Cardiac muscle cell (in vitro differentiated cells and primary cell): ENCODE measurements at places on chromosomes 13 and 19. TPM values are rescaled to one million over a fixed set of nuclear protein-coding genes. Genes with fewer than 3 reads are reported as not detected.

- no peaks in the 10 kb centered on the region for H3K27me3 ChIP-seq
- no peak overlapping the region for H3K4me3 ChIP-seq
- H3K4me1 ChIP-seq = no peaks in the 10 kb centered on the region
- no peak for DNase-seq
- peaks cover 17% of the 10 kb centered on the region for H3K36me3 ChIP-seq
Observed at GRCh38 chr19:5262721-5263120, 77.9 kb downstream of the PTPRS start.

DNA sequence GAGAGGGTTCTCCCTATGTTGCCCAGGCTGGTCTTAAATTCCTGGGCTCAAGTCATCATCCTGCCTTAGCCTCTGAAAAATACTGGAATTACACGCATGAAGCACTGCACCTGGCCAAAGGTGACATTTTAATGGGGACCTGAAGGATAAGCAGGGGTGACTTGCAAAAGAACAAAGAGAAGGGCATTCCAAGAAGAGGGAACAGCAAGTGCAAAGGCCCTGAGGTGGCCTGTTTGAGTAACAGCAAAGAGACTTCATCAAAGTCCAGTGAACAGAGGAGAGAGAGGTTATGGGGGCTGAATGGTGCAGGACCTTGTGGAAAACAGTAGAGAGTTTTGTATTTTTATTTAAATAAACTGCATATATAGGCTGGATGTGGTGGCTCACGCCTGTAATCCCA, 4.1 kb downstream of the CA11 start:
- H3K27me3 ChIP-seq = no peaks in the 10 kb centered on the region
- H3K4me1 ChIP-seq = peaks cover 4% of the 10 kb centered on the region
- H3K36me3 ChIP-seq = no peaks in the 10 kb centered on the region
- H3K4me3 ChIP-seq = no peak overlapping the region

DNA sequence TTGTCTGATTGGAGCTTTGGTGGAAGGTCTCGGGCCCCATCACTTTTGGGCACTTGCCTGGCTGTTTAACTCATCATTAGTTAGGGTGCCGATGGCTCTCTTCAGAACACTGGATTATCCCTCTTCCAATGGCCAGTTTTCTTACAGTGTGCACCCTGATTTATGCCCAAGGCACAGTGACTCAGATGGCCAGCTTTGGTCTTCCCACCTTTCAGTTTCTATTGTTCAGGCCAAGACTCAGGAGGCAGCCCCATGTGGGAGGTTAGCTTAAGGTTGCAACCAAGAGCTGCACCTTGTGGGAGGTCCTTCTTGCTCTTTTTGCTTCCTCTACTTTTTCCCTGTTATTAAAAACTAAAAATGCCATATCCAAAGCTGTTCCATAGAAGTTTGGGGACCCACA, 121.0 kb upstream of the ZNF91 start:
- no peak overlapping the region for H3K4me3 ChIP-seq
- no peak for DNase-seq
- H3K36me3 ChIP-seq = no peaks in the 10 kb centered on the region

PDE4C gene
- 1.1 TPM in 2 replicates for polyA plus RNA-seq

SYCN gene
- polyA plus RNA-seq = not detected in 2 replicates

MEIOSIN gene
- 0.07 and 0.18 TPM in 2 replicates for polyA plus RNA-seq

FCER2 gene
- 0.39 TPM in 1 of 2 replicates, not detected in the other for polyA plus RNA-seq

NBEA gene
- 4.6 and 6.8 TPM in 2 replicates for polyA plus RNA-seq

APOE gene
- 517 and 749 TPM in 2 replicates for polyA plus RNA-seq

GRCh38 chr13:41651413-41652058, 194.2 kb downstream of the RGCC start:
- no peak overlapping the region for H3K4me3 ChIP-seq
- H3K4me1 ChIP-seq = no peaks in the 10 kb centered on the region
- no peaks in the 10 kb centered on the region for H3K27me3 ChIP-seq
- H3K27ac ChIP-seq = no peak overlapping the region

GRCh38 chr19:34502582-34503411, 21.2 kb downstream of the WTIP start:
- no peaks in the 10 kb centered on the region for H3K4me1 ChIP-seq
- no peaks in the 10 kb centered on the region for H3K27me3 ChIP-seq
- no peaks in the 10 kb centered on the region for H3K36me3 ChIP-seq
- H3K27ac ChIP-seq = no peak overlapping the region
- DNase-seq = no peak

GRCh38 chr19:38512277-38512676, 78.8 kb downstream of the RYR1 start:
- no peak overlapping the region for H3K27ac ChIP-seq
- no peak overlapping the region for H3K4me3 ChIP-seq
- no peaks in the 10 kb centered on the region for H3K4me1 ChIP-seq
- no peaks in the 10 kb centered on the region for H3K36me3 ChIP-seq
- DNase-seq = no peak

IL12RB1 gene
- polyA plus RNA-seq = not detected in 2 replicates

C19orf81 gene
- polyA plus RNA-seq = 42.2 and 67.4 TPM in 2 replicates

GRCh38 chr19:35039881-35040825, 1.4 kb upstream of the HPN start:
- peaks cover 20% of the 10 kb centered on the region for H3K4me1 ChIP-seq
- H3K27me3 ChIP-seq = no peaks in the 10 kb centered on the region

FARSA gene
- polyA plus RNA-seq = 121 and 133 TPM in 2 replicates

GRCh38 chr19:38690832-38691231, 43.4 kb downstream of the ACTN4 start:
- DNase-seq = no peak
- H3K27me3 ChIP-seq = no peaks in the 10 kb centered on the region
- H3K4me1 ChIP-seq = peaks cover 26% of the 10 kb centered on the region
- no peak overlapping the region for H3K27ac ChIP-seq

NUMBL gene
- 12.6 and 13.8 TPM in 2 replicates for polyA plus RNA-seq

- no peaks in the 10 kb centered on the region for H3K27me3 ChIP-seq
- no peak for DNase-seq
- no peak overlapping the region for H3K27ac ChIP-seq
- H3K36me3 ChIP-seq = no peaks in the 10 kb centered on the region
- H3K4me3 ChIP-seq = no peak overlapping the region
Observed at GRCh38 chr13:94182185-94182761, 297.2 kb downstream of the DCT start.

DNA sequence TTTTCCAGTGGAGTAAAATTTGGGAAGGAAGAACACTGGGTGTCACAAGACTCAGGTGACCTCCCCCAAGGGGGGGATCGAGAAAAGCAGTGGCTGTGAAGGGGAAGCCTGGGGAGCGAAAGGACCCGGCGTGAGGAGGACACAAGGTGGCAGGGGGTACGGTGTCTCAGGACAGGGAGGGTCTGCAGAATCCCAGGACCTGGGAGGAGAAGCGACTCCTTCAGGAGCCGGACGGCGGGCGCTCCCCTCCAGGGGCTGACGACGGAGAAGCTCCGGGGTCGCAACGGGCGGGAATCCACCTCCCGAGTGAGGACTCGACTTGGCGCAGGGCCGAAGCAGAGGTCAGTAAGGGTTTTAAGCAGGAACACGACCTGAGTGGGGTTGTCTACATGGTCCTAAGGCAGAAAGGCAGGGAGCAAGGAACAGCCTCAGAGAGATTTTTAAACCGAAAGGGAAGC, 529 bp downstream of the ZNF836 start:
- DNase-seq = peak; percentile 39
- no peaks in the 10 kb centered on the region for H3K27me3 ChIP-seq
- H3K4me3 ChIP-seq = peak overlapping the region; percentile 60
- H3K36me3 ChIP-seq = peaks cover 4% of the 10 kb centered on the region
- no peak overlapping the region for H3K27ac ChIP-seq
- no peaks in the 10 kb centered on the region for H3K4me1 ChIP-seq

SYMPK gene
- polyA plus RNA-seq = 66.6 and 76.4 TPM in 2 replicates

AKAP8 gene
- 17.8 and 24.1 TPM in 2 replicates for polyA plus RNA-seq

GRCh38 chr19:47376589-47377144, 27.6 kb downstream of the DHX34 start:
- no peak overlapping the region for H3K27ac ChIP-seq
- no peaks in the 10 kb centered on the region for H3K4me1 ChIP-seq
- no peaks in the 10 kb centered on the region for H3K27me3 ChIP-seq
- no peak for DNase-seq

DNA sequence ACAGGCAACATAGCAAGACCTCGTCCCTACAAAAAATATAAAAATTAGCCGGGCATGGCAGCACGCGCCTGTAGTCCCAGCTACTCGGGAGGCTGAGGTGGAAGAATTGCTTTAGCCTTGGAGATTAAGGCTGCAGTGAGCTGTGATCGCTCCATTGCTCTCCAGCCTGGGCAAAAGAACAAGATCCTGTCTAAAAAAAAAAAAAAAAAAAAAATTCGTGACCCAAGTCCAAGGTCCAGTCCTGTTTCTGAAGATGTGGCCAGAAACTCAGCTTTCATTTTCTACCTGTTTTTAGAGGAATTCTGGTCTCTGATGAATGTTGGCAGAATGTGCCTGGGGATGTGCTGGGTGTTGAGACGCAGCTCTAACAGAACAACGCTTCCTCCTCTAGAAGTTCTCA, 1.9 kb upstream of the PGPEP1 start:
- H3K27ac ChIP-seq = peak overlapping the region; percentile 83
- no peak overlapping the region for H3K4me3 ChIP-seq
- H3K36me3 ChIP-seq = no peaks in the 10 kb centered on the region
- H3K4me1 ChIP-seq = peaks cover 3% of the 10 kb centered on the region
- no peak for DNase-seq
- no peaks in the 10 kb centered on the region for H3K27me3 ChIP-seq

MYO16 gene
- polyA plus RNA-seq = 0.02 and 0.39 TPM in 2 replicates

DNA sequence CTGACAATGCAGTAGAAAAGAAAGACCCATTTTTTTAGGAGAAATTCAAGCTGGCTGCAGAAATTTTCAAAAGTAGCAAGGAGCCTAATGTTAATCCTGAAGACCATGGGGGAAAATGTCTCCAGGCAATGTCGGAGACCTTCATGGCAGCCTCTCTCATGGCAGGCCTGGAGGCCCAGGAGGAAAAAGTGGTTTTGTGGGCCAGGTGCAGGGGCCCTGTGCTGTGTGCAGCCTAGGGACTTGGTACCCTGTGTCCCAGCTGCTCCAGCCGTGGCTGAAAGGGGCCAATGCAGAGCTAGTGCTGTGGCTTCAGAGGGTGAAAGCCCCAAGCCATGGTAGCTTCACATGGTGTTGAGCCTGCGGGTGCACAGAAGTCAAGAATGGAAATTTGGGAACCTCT, 4.1 kb downstream of the ALG11 start:
- H3K27me3 ChIP-seq = no peaks in the 10 kb centered on the region
- H3K27ac ChIP-seq = no peak overlapping the region
- DNase-seq = no peak
- no peak overlapping the region for H3K4me3 ChIP-seq
- H3K4me1 ChIP-seq = peaks cover 3% of the 10 kb centered on the region

DNA sequence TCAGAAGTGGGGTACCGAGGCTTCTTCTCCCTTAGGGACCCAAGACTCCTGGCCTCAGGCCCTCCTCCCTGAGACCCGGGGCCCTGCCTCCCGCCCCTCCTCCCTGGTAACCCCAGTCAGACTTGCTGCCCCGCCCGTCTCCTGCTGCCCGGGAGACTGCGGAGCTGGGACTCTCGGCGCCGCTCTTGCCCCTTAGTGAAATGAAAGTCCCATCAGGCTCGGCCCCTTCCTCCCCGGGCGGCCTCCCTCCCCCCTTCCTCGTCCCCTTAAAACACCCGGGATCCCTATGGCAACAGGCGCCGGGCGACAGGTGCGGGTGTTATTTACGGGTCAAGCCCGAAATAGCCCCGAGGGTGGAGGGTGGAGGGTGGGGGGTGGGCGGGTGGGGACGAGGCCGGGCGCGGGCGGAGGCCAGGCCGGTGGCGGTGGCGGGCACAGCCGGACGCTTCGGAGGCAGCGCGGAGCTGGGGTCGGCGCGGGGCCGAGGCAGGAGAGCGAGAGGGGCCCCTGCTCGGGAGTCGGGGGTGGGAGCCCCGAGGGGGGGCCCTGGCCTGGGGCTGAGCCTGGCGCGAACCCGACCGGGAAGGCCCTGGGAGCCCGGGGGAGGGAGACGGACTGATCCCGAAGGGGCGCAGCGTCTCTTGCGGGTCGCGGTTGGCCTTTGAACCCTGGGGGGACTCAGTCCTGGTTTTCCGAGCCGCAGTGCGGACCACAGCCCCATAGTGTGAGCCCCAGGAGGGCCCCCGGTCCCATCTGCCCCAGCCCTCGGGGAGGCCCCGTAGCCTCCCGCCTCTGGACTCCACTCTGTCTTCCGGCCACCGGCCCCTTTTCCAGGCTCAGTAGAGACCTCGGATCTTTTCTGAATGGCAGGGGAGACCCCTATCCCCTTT, at the start of gene CACNG6:
CACNG6 (plus strand) TSS at position 414 of the 890 bp plus-strand sequence. CDS start 1,241 bp downstream, outside the sequence.
- peak within 1 kb of the TSS; percentile 88 for H3K27ac ChIP-seq
- peaks cover 7% of the 10 kb centered on the region for H3K4me1 ChIP-seq
- H3K36me3 ChIP-seq = no peaks in the 10 kb centered on the region
- H3K4me3 ChIP-seq = peak within 1 kb of the TSS; percentile 47

DNA sequence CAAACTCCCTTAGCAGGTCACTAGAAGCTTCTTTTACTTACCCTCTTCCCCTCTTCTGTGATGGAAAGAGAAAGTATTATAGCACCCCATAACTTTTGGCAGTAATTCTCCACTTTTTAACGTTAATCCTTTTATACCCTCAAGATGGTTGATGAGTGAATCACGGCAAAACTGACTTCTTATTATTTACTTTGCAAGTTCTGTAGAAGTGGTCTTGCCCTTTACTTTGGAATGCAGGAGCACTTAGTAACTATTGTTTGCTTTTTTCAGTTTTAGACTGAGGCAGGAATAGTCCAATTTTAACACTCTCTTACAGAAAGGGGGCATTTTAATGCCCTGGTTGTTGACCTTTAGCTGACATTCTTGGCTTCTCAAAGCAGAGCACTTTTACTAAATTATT, 260.1 kb downstream of the LMO7 start:
- H3K27ac ChIP-seq = no peak overlapping the region
- H3K4me3 ChIP-seq = no peak overlapping the region
- no peaks in the 10 kb centered on the region for H3K36me3 ChIP-seq
- DNase-seq = no peak

GRCh38 chr13:110312339-110313031, 5.4 kb downstream of the COL4A2 start:
- H3K36me3 ChIP-seq = no peaks in the 10 kb centered on the region
- DNase-seq = peak; percentile 76
- no peaks in the 10 kb centered on the region for H3K27me3 ChIP-seq
- H3K4me1 ChIP-seq = peaks cover 42% of the 10 kb centered on the region
- H3K27ac ChIP-seq = no peak overlapping the region
- H3K4me3 ChIP-seq = no peak overlapping the region

DNA sequence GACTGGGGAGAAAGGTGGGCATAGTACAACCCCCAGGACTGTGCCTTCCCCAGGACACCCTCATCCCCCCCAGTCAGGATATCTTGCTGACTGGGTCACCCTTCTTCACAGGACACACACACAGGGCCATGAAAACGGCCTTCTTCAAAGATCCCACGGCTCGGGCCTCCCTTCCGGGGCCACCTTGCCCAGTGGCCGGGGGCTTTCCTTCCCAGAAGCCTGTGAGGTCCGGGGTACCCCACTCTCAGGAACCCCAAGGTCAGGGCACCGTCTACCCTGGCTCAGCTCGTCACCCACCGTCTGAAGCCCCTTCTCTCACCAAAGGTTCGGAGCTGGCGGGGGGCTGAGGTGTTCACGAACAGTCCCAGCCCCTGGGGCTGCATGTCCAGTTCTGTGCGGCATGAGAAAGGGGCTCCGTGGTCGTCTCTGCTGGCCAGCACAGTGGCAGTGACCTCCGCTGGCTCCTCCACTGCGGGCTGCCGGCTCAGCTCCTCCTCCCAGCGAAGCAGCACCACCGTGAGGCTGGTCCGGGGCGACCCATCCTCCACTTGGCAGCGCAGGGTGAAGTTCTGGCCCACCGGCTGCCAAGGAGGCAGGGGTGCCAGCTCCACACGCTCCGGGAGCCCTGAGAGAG, 2.1 kb upstream of the RAVER1 start:
- no peaks in the 10 kb centered on the region for H3K36me3 ChIP-seq
- H3K4me1 ChIP-seq = peaks cover 4% of the 10 kb centered on the region
- H3K4me3 ChIP-seq = no peak overlapping the region
- H3K27ac ChIP-seq = no peak overlapping the region
